ENCODE measurements at places on chromosomes 12 and 14.

- no peak for DNase-seq
Observed at GRCh38 chr12:53995378-53996239, 4.4 kb upstream of the HOXC9 start.

GRCh38 chr12:47134005-47134404 is 54.2 kb upstream of the AMIGO2 start:
- DNase-seq = no peak

GRCh38 chr12:103642240-103642864 is 55.3 kb downstream of the STAB2 start:
- no peak for DNase-seq

DNA sequence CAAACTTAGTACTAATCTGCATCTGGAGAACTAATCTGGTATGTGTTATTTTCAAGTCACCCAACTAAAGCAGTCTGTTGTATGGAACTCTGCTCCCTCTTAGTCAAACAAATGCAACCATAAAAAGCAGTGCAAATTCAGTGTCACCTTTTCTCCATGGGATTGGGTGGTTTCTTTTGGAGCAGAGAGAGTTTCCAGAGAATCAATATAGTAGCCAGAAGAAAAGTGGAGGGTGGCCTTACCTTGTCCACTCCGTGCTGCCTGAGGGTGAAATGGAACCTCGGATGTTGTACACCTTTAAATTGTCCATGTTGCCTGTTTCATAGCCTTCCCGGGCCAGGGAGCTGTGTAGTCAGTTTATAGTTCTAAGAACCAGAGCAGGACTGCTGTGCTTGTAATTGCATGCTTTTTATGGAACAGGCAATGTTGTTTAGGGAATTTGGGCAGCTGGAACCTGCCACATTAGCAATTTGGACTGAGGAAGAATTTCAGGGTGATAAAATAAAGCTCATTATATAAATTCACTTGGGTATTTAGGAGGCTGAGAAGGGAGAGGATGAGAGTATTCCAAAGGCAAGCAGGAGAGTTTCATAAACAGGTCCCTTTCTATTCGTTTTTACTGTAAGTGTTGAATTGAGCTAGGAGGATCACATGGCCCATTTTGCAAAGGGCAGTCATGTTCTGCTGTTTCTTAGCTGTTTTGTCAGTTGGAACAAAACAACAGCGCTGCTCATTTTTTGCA is 60.5 kb downstream of the CRADD start:
- no peak for DNase-seq

DNA sequence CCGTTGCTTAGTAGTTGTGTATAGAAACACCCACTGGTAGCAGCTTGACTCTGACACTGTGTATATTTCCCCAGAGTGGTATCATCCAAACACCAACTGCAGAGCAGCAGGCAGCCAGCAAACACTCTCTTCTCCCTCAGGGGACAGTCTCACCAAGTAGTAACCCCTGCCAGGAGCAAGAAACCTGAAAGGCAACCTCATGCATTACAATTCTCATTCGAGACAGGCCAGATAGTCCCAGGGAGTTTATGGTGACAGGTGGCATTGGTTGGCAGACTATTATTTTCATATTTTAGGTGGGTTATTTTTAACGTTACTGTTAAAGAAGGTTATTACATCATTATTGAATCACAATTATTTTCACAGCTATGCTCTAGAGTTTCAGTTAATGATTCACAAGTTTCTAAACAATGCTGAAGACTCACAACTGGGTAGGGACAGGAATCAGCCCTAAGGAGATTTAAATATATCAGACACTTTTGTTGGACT is 222.8 kb downstream of the EGLN3 start:
- no peak for DNase-seq

DNA sequence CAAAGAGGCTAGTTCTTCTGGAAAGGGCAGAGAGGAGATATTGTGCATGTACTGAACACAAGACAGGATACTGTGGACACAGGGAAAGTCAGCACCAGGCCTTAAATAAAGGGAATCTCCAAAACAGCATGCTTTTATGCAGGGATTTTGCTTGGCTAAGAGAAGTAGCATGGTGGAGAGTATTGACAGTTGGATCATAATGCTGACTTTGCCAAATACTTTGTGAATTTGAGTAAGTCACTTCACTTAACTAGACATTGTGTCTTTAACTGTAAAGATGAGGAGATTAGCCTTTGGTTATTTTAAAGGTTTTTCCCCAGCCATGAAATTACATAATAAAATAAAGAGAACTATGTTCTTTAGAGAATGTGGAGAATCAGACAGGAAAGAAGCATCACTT is 24.5 kb downstream of the GALNT8 start:
- DNase-seq = no peak

GRCh38 chr14:40758076-40758475 is 848.6 kb upstream of the LRFN5 start:
- no peak for DNase-seq
